ENCODE measurements at places on chromosomes 16 and 17. TPM values are rescaled to one million over a fixed set of nuclear protein-coding genes. Genes with fewer than 3 reads are reported as not detected.

ACSF2 gene
- 172 TPM for total RNA-seq

SAT2 gene
- total RNA-seq, result 57.1 TPM

RASD1 gene
- total RNA-seq, result 5.8 TPM

SLC35G6 gene
- not detected for total RNA-seq

MYOCD gene
- 28.2 TPM for total RNA-seq

SPAG5 gene
- 8.5 TPM for total RNA-seq

GP1BA gene
- total RNA-seq, result not detected

CBFA2T3 gene
- 11.2 TPM for total RNA-seq

TXNDC11 gene
- 49.9 TPM for total RNA-seq

SLC46A1 gene
- total RNA-seq, result 15.4 TPM

DNA sequence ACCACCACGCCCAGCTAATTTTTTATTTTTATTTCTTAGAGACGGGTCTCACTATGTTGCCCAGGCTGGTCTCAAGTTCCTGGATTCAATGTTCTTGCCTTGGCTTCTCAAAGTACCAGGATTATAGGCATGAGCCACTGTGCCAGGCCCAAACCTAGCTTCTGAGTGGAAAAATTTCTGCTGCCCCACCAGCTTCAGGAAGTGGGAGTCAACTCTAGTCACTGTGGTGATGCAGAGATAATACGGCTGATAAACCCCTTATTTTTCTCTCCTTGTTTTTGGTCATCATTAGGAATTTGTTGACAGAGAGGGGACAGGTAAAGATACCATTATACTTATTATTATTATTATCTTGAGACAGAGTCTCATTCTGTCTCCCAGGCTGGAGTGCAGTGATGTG lies 27.8 kb upstream of the PHOSPHO1 start:
- DNase-seq, result no peak

- no peak for DNase-seq
Observed at GRCh38 chr16:77820340-77820739, 32.0 kb downstream of the VAT1L start.

- DNase-seq, result no peak
Observed at GRCh38 chr17:53470626-53471025, 352.1 kb upstream of the KIF2B start.

GRCh38 chr16:19089410-19089955 lies 22.1 kb downstream of the COQ7 start:
- DNase-seq, result no peak

DNA sequence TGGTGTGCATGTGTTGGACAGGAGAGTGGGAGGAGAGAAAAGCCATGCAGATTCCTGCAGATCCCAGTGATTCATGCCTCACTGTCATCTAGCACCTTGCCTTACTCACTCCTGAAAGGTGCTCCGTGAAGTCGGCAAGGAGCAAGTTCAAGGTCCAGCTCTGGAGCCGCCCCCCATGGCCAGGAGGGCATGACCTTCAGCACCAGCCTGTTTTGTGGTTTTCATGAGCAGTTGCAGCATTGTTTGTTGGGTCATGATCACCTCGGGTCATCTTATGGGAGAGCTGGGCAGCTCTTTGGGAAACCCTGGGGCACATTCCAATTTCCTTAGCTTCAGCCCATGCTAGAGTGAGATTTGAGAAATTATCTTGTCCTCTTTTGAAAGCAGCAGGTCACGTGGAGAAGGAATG lies 137.5 kb upstream of the IRX3 start:
- DNase-seq, result no peak

- DNase-seq, result no peak
Observed at GRCh38 chr16:87410530-87410929, 18.4 kb downstream of the MAP1LC3B start.

GRCh38 chr17:65885541-65886312 lies 306.2 kb downstream of the CEP112 start:
- DNase-seq, result no peak

DNA sequence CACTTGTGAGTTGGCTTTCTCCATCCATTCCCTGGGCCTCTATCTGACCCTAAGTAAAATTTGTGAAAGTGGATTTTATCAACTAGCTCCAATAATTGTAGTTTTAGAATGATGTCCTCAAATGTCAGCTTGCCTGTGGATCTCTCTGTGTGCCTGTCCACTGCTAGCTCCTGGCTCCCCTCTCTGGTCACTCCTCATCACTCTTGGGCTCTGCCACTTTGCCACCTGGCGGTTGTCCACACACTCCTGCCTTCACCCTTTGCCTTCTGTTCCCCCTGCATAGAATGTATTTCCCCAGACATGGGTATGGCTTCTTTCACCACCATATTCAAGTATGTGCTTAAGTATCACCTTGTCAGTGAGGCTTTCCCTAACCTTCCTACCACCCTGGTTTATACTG lies 19.8 kb downstream of the ANKFN1 start:
- DNase-seq, result no peak

DNA sequence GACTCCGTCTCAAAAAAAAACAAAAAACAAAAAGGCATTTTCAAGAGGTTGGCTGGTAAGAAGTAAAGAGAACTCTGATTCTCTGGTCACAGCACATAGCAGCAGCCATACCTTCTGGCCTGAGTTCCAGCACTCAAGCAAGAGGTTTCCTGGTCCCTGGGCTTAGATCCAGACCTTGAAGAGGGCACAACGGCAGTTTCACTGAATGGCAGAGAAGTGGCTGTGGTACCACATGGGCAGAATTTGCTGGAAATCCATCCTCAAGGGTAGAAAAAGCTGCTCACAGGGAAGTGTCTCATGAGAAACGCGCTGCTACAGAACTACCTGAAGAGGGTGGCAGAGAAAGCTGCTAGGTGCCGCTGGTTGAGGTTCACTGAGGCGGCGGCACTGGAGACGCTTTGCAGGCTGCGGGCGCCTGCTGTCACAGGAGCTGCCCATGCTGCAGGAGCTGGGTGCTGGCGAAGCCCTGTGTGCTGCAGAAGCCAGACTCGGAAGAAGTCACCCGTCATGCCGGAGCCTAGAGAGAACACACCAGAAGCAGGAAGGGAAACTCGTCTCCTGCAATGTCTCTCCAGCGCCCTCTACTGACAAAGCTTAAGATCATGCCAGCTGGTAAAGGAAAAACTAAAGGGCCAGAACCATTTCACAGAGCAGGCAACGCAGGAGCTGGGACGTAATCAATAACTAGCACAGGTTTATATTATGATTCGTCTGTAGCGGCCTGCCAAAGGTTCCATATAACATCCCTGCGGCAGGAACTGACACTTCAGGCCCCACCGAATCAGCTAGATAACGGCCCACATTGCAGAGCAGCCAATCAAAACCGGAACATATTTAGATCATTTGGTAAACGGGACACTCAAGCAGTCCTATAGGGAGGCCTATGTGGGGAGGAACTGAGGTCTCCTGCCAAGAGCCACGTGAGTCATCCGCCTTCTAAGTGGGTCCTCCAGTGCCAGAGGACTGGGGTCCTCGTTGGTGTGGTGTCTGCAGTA lies 5.4 kb upstream of the ZNF213 start:
- DNase-seq, result peak; percentile 86

Data from ureter (tissue), 1 donor.